ENCODE measurements at places on chromosomes 2 and 18. TPM values are rescaled to one million over a fixed set of nuclear protein-coding genes. Genes with fewer than 3 reads are reported as not detected.

Gene TP53I3
- polyA plus RNA-seq: 38.2 TPM

Gene CRYGB
- not detected for polyA plus RNA-seq

Gene SERPINB5
- 5.6 TPM for polyA plus RNA-seq

Gene TMEM37
- polyA plus RNA-seq: 7.2 TPM

Gene FLACC1
- polyA plus RNA-seq: 1.2 TPM

Gene FHOD3
- 33.6 TPM for polyA plus RNA-seq

Gene SPAG16
- polyA plus RNA-seq: 19.8 TPM

Gene BCL2L11
- 9.5 TPM for polyA plus RNA-seq

Gene GALNT14
- polyA plus RNA-seq: 3.1 TPM

Gene FAM124B
- polyA plus RNA-seq: 8.9 TPM

Gene CFAP221
- 1.2 TPM for polyA plus RNA-seq

Gene LPIN2
- polyA plus RNA-seq: 13.4 TPM

Gene UCN
- 1.1 TPM for polyA plus RNA-seq

Data from muscle of back (tissue), 13 donors.